ENCODE measurements at places on chromosomes 7 and 10.

DNA sequence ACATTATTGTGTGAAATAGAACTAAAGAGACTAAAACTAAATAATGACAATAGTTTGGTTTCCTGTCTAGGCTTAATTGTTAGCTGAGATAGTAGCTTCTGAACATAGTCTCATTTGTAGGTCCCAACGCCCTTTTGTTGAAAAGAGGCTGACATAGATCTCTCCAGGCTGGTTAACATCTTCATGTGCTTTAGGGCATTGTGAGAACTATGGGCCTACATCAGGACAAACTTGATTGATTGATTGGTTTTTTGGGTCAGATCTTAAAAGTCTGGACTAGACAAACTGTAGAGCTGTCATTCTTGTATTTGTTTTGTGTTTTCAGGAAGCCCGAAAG is 869 bp downstream of the CHCHD1 start:
- DNase-seq: no peak

- DNase-seq: no peak
Observed at GRCh38 chr7:114085313-114085591, 166.4 kb upstream of the PPP1R3A start.

DNA sequence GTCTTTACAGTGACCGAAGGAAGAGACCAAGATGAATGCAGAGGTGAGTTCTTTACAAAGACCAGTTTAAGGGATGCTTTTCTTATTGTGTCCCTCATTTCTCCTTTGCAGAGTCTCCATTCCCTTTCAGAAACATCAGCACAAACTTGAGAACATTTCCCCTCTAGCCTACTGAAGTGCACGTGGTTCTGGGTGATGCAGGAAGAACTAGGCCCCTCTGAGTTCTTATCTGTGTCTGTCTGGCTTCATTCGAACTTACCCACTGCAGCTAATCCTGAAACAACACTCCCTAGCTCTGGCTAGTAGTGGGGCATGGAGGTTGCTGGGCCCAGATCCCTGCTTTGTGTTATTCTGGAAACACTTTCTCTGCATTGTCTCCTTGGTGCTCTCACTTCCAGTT is 12.6 kb downstream of the BLVRA start:
- no peak for DNase-seq

GRCh38 chr10:20350509-20350908 is 534.3 kb downstream of the PLXDC2 start:
- DNase-seq: no peak

DNA sequence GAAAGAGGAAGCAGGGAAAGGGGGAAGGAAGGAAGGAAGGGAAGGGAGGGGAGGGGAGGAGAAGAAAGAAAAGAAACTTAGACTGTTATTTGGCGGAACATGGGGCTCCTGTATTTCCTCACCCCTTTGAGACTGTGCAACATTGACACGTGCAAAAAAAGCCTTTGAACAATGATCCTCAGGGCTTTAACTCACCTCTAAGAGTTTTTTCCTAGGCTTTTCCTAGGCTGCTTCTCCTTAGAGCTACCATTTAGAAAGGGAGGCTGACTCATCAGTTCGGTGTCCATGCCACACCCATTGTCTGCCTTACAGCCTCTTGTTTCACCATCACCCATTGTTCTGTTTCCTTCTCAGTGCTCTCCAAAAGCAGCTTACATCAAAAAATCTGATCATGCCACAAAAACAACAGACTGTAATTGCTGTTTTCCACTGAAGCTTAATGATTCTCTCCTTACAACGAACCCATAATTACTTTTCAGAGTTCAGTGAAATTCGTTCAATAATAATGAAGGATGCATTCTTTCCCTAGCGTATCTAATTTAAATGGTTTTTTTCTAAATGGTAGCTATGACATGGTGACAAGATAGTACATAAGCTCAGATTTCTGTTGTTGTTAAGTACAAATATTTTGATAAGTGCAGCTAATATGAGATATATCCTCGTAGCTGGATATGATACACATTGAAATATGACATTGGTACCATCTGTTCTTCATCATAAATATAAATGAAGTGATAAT is 90.8 kb downstream of the PRLHR start:
- no peak for DNase-seq

DNA sequence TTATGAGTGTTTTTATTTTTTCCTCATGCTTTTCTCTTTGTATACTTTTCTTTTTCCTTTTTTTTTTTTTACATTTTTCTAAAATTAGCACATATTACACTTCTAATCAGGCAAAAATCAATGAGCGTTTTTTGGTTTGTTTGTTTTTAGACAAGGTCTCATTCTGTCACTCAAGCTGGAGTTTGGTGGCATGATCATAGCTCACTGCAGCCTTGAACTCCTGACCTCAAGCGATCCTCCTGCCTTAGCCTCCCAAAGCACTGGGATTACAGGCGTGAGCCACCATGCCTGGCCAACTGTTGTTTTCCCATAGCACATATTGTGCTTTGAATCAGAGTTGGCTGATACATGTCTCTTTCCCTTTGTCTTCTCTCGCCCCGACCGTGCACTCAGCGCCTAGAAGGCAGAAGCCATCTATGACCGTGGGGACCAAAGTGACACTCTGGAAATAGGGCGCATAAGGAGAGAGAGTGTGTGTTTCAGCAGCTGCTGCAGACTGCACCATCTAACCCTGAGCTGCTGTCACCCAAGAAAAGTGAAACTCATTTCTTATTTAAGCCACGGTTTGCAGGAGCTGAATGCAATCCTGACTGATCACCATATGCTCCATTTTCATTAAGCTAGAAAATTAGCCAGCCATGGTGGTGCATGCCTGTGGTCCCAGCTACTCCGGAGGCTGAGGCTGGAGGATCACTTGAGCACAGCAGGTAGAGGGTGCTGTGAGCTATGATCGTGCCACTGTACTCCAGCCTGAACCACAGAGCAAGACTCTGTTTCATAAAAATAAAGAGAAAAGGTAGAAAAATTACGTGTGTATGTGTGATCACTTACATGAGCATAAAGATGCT is 41.4 kb upstream of the GTF2I start:
- DNase-seq: no peak

DNA sequence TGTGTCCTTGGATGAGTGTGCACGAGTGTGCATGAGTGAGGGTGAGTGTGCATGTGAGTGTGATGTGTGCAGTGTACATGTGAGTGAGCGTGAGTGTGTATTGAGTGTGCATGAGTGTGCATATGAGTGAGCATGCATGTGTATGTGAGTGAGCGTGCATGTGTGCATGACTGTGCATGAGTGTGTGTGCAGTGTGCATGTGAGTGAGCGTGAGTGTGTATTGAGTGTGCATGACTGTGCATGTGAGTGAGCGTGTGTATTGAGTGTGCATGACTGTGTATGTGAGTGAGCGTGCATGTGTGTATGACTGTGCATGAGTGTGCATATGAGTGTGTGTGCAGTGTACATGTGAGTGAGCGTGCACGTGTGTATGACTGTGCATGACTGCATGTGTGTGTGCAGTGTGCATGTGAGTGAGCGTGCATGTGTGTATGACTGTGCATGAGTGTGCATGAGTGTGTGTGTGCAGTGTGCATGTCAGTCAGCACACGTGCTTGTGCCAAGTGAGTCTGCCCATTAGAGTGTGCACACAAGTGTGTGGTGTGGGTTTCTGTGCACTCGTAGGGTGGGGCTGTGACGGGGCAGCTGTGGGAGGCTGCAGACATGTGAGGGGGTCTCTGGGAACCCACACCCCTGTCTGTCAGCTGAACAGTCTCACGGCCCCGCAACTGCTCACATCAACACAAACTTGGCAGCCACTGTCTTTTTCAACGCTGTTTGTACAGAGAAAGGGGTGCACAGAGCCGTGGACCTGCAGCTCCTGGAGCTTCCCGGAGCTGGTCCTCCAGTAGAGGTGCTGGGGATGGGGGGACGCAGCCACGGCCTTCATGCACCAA is 14.8 kb downstream of the FOXL3 start:
- DNase-seq: no peak

GRCh38 chr10:1107679-1108078 is 51.5 kb downstream of the WDR37 start:
- no peak for DNase-seq

GRCh38 chr7:47074702-47075153 is 507.2 kb downstream of the TNS3 start:
- DNase-seq: no peak

DNA sequence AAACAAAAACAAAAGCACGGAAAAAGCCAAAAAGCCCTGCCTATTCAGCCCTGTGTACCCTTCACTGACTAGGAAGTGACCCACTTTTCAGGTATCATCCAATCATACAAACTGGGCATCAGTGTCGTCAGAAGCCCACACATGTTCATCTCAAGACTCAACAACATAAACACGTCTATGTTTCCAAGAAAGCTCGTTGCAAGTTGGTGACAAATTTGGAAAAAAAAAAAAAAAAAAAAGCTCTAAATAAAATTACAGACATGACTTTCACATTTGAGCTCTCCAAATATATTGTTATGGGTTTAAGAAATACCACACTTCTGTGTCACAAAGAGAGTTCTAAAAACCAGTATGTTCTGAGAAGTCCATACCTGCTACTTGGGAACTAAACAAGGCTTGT is 204.7 kb upstream of the KLF14 start:
- no peak for DNase-seq

- no peak for DNase-seq
Observed at GRCh38 chr10:72889391-72889831, 4.1 kb upstream of the OIT3 start.

DNA sequence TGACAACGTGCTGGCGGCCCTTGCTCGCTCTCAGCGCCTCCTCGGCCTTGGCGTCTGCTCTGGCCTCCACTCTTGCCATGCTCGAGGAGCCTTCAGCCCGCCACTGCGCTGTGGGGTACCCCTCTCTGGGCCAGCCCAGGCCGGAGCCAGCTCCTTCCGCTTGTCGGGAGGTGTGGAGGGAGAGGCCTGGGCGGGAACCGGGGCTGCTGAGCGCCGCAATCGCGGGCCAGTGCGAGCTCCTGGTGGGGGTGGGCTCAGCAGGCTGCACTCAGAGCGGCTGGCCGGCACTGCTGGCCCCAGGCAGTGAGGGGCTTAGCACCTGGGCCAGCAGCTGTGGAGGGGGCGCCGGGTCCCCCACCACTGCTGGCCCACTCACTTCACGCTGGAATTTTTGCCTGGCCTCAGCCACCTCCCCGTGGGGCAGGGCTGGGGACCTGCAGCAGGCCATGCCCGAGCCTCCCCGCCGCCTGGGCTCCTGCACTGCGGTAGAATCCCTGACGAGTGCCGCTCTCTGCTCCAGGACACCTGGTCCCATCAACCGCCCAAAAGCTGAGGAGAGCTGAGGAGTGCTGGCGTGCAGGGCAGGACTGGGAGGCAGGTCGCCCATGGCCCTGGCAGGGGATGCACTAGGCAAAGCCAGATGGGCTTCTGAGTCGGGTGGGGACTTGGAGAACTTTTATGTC is 372.2 kb upstream of the NRG3 start:
- DNase-seq: no peak

GRCh38 chr7:74033372-74034311 is 5.7 kb downstream of the ELN start:
- no peak for DNase-seq

GRCh38 chr7:156783864-156784263 is 109.1 kb downstream of the LMBR1 start:
- DNase-seq: no peak

DNA sequence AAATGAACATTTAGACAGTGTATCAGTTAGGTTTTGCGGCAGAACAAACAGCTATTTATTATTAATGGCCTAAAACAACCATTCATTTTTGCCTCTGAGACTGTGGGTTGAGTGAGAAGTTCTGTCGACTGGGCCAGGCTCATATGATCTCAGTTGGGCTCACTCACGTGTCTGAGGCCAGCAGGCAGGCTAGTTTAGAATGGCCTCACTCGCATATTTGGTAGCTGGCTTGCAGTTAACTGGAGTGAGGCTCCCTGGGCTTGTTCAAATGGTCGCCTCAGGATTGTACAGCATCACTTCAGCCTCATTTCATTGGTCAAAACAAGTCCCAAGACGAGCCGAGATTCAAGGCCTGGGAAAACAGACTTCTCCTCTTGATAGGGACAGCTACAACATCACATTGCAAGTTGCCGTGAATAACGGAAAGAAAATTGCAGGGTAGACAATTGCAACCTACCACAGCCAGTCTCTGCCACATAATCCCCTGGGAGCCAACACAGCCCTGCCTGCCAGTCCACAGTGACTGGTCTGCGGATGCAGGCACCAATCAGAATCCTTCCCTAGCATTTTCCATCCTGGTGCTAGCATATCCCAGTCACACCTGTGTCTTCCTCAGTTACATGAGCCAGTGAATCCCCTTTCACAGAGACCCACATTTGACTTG is 23.1 kb upstream of the PPIF start:
- DNase-seq: no peak

GRCh38 chr7:27030393-27031050 is 65.3 kb downstream of the HOXA1 start:
- no peak for DNase-seq

GRCh38 chr10:103695584-103696005 is 159.8 kb downstream of the SH3PXD2A start:
- DNase-seq: no peak

DNA sequence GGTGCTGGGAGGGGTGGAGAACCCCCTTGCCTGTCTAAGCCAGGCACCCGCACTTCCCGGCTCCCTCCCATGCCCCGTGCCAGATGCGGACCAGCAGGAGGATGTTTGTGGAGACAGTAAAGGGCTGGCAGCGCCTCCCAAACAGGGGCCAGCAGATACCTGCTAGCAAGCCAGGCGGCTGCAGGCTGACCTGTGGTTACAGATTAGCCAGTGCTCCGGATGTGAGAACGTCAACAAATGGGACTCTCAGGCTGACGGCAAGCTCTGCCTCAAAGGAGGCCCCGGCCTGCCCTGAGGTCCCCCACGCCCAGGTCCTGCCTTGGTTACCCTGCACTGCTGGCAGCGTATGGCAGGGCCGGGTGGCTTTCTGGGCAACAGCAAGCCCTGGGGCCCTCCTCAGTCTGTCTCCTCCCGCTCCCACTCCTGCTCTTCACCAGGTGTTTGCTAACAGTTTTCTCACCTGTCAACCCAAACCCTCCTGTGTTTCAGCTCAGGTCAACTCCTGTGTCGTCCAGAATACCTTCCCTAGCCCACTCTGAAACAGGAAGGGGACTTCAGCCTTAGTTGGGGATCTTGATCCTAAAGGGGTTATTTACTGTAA is 85.4 kb downstream of the NEURL1 start:
- DNase-seq: no peak

- DNase-seq: no peak
Observed at GRCh38 chr7:149886018-149886415, 12.2 kb downstream of the ATP6V0E2 start.

DNA sequence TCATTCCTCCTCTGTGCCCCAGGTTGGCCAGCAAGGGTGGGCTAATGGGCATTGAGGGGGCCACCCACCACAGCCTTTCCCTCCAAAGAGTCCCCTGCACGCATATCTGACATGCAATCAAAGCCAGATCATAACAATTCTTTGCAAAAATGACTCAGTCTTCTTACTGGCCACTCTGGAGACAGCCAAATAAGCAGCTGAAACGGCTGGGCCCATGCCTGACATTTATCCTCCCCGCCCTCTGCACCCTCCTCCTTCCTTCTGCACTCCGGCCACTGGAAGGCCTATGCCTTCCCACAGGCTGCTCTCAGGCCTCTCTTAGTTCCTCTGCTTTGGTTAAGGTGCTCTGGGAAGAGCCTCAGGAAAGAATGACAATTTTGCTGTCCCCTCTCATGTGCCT is 29.2 kb upstream of the NPFFR1 start:
- DNase-seq: no peak
